Stimulated activated naive CD4-positive, alpha-beta T cell treated with Interleukin-2 at 50 U/mL for 16 hours (primary cell): ENCODE measurements at places on chromosomes 2 and 18.

GRCh38 chr2:24623535-24623934, 132.5 kb downstream of the NCOA1 start:
- no peak for DNase-seq

DNA sequence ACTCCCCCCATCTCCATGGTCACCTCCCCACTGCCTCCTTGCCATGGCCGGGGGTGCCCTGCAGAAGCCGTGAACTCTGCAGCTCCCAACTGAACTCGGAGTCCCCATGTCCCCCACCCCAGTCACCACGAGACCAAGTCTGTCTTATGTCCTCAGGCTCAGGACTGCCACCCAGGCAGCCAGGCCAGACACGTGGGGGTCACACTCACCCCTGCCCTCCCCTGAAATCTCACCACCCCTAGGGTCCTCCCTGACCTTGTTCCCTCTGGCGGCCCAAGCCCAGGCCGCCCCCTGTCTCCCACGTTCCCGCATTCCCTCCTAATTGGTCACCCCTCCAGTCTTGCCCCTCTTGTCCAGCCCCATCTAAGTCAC, 11.0 kb downstream of the AQP12A start:
- no peak for DNase-seq

GRCh38 chr18:63346031-63346430, 21.0 kb downstream of the KDSR start:
- DNase-seq: no peak

DNA sequence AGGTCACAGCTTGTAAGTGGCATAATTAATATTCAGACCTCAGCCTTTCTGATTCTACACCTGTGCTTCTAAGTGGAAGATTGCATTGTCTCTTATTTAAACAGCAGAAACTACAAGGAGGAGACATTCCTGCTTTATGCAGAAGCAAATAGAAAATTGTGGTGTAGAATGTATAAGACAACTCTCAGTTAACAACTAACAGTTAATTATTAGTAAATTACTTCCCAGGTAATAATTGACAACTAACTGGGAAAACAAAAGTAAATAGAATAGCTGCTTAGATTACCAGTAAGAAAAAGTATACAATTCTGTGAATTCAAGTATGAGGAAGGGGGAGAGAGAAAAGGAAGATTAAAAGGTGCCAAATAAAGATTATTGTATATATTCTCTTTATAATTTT, 1210.5 kb upstream of the GYPC start:
- DNase-seq: no peak

- no peak for DNase-seq
Observed at GRCh38 chr2:218722419-218722818, 11.8 kb downstream of the TTLL4 start.

- no peak for DNase-seq
Observed at GRCh38 chr2:20447437-20448245, 767 bp downstream of the RHOB start.

GRCh38 chr2:170766693-170767092, 3.5 kb upstream of the ERICH2 start:
- DNase-seq: no peak

- no peak for DNase-seq
Observed at GRCh38 chr2:188395903-188396689, 104.4 kb downstream of the GULP1 start.

DNA sequence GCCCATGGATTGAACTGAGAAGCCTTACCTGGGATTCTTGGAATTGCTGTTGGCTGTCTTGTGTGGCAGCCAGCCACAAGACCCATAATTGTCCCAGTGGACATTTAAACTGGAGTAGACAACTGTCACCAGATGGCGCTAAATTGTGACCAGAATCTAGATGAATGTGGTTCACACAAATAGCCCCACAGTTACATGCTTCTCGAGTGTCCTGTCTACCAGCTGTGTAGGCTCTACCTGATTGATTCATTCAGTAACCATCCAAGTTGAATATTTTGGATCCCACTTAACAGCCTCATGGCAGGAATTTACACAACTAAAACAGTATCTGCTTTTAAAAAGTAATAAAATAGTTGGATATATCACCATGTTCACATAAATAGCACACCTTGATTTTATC, 73.2 kb downstream of the MAP4K4 start:
- DNase-seq: no peak

DNA sequence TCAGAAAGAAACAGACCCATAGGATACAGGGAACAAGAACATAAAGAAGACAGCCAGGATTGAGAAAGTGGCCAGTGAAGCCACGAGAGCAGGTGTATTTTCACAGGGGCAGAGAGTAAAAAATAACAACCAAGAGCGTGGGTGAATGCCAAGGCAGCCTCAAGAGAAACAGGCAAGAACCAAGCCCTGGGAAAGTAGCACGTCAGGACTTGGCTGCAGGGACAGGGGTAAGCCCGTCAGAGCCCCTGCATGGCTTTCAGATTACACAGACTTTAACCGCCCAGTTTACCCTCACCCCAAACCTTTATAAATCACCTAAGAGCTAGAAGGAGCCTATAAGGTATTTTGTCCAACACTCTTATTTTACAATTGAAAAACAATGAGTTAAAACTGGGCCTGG, 43.7 kb downstream of the ARL4C start:
- no peak for DNase-seq

DNA sequence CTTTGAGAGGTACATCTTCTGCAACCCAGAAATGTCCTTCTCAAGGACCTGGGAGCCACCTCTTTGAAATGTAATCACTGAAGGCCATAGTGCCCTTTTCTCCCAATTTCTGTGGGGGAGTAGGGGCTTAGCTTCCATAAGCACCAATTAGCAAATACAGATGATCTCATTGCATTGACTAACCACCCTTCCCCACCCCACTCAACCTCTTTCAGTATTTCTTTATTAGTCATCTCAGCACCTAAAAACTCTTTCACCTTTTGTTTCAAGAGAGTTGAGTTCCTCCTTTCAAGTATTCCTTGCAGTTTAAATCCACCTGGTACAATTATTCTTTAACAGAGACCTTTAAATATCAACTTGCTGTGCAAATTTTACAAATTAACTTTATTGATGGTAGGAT, 1011.8 kb upstream of the CDH2 start:
- no peak for DNase-seq

DNA sequence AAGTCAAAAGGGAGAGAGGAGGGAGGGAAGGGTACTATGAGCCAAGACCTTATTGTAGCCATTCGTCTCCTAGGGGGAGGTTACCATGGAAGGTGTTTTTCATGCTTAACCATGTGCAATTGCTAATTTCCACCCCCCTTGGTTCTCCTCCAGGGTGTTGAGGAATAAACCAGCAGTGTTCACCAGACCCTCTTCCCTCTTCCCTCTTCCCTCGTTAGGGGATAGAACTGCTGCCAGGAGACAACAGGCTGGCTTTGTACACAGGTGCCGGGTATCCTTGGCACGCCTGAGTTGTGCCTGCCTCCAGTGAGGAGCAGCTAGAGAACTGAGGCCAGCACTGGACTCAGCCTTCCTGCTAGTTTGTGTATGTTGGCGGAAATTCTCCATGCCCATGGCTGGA, 41.1 kb upstream of the ARL5A start:
- DNase-seq: no peak

DNA sequence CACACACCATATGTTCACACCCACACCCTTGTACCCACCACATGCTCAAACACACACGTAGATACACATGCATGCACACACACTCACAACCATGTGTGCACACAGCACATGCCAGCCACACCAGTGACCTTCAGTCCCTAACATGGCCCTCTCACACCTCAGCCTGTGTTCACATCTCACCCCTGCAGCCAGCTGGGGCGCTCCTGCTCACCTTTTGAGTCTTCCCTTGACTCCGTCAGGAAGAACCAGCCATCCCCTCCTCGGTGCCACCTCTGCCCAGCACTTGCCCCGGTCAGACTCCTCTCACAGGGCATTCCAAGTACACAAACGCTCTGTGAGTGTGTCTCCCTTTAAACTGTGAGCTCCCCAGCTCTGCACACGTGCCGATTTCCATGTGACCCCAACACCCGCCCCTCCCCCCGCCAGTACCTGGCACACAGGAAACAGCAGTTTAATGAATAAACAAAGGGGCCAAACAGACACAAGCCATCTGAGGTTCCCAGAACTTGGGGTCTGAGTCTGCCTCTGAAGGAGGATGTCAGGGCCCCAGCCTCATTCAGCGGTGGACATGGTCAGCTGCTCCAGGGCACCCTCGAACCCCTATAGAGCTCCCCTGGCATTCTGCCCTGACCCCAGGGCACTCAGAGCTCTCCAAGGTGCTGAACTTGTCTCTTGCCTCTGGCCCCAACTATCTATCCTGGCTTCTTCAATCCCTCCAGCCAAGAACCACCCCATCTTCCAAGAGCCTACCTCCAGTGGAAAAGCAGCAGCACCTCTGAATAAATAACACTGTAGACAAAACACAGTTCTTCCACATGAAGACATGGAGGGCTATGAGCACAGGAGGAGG, 252.9 kb downstream of the ATAD2B start:
- DNase-seq: no peak

DNA sequence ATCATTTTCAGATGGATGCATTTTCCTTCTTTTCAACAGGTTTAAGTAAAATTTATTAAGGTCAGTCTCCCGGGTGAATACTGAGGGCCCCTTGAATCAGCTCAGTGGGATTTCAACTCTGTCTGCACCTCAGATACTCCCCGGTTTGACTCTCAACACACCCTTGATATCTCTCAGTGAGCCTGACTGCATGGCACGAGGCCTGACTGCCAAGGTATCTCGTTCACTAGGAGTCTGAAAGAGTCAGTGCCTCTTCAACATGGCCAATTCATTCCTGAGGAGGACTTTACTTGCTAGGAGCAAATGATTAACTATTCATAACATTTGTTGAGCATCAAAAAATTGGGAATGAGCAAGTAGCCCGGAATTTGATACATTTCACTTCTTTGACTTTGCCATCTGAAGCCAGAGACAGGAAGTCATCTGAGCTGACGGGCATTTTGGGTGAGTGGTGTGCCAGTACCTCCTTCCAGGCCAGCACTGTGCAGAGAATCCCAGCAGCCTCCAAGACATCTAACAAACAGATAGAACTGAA, 81.0 kb downstream of the VAPA start:
- no peak for DNase-seq

DNA sequence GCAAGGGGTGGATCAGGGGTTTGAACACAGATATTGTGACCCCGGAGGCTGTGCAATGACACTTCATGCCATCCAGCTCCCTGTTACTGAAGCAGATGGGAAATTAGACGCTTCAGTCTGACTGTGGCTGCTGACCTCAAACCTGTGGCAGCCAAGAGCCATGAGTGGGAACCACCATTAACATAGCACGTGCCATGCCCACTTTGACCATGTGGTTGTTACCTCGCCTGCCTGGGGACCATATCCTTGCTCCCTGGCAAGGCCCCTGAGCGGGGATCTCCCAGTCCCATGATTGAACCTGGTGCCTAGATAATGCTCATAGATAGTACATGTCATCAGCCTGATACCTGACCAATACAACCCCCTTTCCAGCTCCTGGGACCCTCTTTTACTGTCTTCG, 68.9 kb downstream of the CYP26B1 start:
- no peak for DNase-seq

- no peak for DNase-seq
Observed at GRCh38 chr2:162343492-162343823, 474 bp upstream of the GCA start.

- no peak for DNase-seq
Observed at GRCh38 chr2:81445176-81445575, 1140.6 kb upstream of the LRRTM1 start.

GRCh38 chr2:43305517-43305916, 79.1 kb upstream of the ZFP36L2 start:
- DNase-seq: no peak

GRCh38 chr2:54618646-54619565, 104.6 kb upstream of the EML6 start:
- no peak for DNase-seq

GRCh38 chr2:217685255-217685605, 317.6 kb downstream of the TNS1 start:
- no peak for DNase-seq

GRCh38 chr2:220533485-220533884, 906.1 kb downstream of the SLC4A3 start:
- DNase-seq: no peak

DNA sequence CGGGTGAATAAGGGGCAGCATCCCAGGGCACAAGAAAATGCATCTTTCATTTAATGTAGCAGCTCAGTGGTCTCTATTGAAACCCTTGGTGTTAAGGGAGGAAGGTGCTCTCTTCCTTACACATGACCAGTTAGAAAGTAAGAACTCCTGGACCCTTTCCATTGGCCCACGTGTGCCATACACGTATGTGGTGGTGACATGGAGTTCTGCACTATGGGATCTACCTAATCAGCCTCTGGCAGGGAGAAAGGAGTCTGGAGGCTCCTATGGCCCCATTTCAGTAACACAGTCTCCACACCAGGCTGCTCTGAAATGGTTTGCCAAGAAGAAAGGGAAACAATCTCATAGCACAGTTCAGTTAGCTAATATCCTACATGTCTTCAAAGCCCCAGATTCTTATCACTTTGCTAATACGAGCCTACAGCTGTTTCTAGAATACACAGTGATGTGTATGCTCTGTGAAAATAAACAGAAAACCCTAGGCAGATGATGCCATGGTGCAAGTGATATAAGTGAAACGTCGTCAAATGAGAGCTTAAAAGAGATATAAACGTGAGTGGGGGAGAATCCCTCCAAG, 7.0 kb downstream of the EFEMP1 start:
- no peak for DNase-seq
